Activated T-cell treated with anti-CD3 and anti-CD28 coated beads for 1 hour (primary cell): ENCODE measurements at places on chromosomes 16 and 17.

DNA sequence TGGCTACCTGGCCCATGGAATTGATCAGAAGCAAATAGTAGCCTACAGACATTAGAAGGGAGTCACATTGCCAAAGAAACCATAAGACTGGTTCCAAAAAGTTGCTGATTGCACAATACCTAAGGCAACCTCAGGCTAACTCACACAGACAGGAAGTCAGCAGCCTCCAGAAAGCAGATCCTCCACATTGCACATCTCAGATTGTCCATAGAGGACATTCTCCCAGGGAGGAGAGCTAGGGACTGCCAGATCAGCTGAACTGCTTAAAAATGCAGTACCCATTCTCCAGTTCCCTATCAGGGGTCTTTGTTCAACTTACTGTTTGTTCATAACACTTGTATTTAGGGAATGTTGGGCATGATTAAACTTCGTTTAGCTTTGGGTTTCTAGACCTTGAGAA lies 4.2 kb downstream of the CCL3 start:
- no peak for DNase-seq

- DNase-seq = peak; percentile 3
These were observed 2.7 kb downstream of the KRT36 start for GRCh38 chr17:41486809-41487530.

GRCh38 chr16:74785031-74785430 lies 10.4 kb upstream of the FA2H start:
- no peak for DNase-seq

GRCh38 chr16:75229172-75230031 lies 10.6 kb downstream of the CTRB1 start:
- DNase-seq = no peak

- DNase-seq = no peak
These were observed 9.9 kb downstream of the ABR start for GRCh38 chr17:1169929-1170312.

DNA sequence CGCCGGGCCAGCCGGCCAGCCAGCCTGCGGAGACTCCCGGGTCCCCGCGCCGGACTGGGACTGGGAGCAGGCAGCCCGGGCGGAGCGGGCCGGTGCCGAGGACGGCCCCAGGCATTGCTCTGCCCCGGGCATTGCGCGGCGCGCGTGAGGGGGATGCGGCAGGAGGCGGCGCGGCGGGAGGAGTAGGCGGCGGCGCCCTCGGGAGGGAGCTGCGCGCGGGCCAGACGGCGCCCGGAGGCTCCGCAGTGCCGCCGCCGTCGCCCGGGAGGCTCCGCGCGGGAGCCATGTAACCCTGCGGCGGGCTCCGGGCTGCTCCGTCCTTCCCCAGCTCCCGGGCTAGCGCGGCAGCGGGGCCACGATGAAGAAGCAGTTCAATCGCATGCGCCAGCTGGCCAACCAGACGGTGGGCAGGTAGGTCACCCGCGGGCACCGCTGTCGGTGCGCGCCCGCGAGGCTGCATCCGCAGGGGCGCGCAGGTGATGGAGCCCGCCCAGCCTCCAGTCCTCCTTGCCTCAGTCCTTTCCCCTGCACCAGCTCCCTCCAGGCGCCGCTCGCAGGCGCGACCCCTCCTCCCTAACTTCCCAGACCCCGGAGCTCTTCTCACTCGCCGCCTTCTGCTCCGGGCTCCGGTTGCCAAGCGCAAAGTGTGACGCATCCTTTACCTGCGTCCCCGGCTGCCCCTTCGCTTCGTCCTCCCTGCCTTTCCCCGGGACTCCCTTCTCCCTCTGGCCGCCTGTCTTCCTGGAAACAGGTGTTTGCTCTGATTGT lies at the start of gene ARHGAP44:
Gene ARHGAP44, plus strand, starts transcription at position 18 of the 768 bp plus-strand sequence. Its CDS starts 341 bp downstream, at position 359.
- DNase-seq = no peak

DNA sequence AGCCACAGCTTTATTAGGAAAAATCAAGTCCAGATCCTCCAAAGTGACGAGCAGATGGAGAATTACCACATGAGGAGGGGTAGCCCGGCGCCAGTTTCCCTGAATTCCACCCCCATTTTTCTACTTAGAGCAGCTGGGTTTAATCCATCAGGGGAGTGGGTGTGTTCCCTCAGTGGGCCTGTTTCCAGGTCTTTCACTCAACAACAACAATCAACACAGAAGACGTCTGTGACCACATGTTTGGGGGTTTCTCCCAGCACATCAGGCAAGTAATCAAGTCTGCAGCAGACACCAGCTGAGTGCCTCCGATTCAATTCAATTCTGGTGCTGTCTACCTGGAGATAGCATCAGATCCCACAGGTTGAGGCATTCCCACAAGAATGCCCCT lies 6.8 kb downstream of the SLC6A2 start:
- DNase-seq = no peak

DNA sequence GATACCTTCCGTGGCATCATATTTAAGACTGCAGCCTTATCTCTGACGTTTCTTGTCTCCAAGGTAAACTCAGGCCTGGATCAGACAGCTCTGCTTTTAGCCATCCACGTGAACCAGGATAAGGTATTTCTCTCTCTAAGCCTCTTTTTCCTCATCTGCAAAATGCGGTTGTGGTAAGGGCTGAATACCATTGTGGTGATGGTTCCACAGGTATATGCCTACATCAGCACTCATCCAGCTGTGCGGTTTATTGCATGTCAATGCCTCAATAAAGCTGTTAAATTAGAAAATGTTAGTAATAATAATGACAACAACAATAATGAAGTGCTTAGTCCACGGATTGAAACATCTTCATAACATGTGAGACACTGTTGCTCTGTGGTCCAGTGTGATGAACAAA lies 104.4 kb downstream of the GRIN2A start:
- DNase-seq = no peak

DNA sequence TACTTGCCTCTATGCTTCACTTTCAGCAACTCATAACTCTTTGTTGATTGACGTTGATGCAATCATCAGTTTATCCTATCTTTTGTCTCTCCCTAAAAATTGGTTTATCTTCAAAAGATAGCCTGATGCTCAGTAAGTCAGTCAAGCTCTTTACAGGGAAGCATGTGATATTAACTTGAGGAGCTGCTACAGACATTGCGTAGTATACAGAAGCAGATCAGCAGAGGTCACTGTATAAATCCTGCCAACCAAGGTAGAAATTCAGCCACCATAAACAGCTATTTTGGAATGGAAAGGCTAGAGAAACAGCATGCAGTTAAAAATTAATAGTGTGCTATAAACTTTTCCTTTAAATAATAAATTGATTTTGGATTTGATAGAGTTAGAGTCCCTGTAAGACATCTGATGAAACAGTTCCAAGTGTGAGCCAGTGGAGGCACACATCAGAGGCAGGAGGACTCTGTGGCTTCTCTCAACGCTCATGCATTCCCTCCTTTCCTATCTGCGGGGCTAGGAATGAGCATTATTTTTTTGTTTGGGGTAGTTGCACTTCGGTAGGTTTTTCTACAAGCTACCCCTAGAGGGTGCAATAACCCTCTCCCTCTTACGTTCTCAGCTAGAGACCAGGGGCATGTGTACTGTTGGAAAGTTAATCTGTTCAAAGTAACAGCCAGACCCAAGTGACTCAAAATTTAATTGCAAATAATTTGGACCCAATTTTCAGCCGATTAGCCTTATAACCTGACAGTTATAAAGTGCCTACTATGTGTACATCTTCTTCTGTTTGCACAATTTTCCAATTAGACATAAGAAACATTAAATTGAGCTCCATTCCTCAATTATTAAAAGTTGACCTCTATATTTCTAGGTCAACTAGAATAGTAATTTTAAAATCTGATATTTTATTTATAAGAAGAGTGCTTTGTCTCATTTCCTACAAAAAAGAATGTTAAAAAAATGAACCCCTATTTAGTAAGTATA lies 647.7 kb upstream of the SOX9 start:
- no peak for DNase-seq

- no peak for DNase-seq
These were observed 201.2 kb downstream of the C16orf78 start for GRCh38 chr16:49574826-49575225.

GRCh38 chr17:871751-872519 lies 89.8 kb downstream of the MRM3 start:
- DNase-seq = no peak

DNA sequence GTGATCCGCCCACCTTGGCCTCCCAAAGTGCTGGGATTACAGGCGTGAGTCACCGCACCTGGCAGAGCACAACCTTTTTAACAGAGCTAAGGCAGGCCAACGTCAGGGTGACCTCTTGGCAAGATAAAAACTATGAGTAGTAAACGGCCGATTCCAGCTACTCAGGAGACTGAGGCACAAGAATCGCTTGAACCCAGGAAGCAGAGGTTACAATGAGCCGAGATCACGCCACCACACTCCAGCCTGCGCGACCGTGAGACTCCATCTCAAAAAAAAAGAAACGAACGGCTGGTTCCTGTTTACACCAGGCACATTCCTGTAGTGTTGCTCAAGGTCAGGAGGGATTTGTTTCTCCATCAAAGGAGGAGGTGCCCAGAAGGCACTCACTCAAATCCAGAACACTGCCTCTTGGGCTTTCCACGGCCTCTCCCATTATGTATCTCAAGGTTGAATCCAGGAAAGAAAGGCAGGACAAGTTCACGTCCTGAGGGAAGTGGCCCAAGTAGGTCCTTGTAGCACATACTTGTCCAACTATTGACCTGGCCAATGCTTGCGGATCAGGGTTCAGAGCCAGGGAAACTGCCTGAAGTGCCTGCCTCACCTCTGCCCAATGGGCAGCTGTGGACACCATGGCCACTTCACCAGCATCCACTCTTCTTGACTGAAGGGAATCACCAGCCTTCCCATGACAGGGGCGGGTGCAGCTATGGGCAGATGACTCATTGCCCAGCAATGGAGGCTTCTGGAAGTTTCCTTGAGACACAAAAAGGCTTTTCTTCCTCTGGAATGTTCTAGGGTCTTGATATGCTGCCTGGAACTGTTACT lies 13.5 kb downstream of the KNOP1 start:
- no peak for DNase-seq

DNA sequence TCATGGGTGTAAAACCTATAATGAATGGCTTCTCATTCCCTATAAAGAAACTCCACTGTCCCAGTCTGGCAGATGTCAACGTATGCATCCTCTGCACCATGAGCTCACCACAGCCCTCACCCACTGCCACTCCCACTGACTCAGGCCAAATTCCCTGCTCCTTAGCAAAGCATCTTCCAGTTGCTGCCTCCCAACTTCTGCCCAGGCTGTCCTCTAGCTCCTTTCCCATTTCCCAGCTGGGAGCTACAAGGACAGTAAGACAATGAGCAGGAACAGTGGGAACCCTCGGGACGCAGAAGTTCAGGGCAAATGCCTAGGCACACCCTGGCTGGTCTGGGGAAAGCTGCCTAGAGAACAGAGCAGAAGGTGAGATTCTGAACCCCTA lies 9.1 kb upstream of the THAP11 start:
- DNase-seq = no peak

GRCh38 chr16:30113711-30114333 lies 485 bp upstream of the GDPD3 start:
- no peak for DNase-seq

- DNase-seq = no peak
These were observed at the start of gene KRT39 for GRCh38 chr17:40966848-40967247. Gene KRT39 (minus strand): TSS chr17:40966948. CDS start chr17:40966856, 92 bp downstream.

GRCh38 chr17:79377230-79377786 lies 233.5 kb downstream of the RBFOX3 start:
- no peak for DNase-seq

DNA sequence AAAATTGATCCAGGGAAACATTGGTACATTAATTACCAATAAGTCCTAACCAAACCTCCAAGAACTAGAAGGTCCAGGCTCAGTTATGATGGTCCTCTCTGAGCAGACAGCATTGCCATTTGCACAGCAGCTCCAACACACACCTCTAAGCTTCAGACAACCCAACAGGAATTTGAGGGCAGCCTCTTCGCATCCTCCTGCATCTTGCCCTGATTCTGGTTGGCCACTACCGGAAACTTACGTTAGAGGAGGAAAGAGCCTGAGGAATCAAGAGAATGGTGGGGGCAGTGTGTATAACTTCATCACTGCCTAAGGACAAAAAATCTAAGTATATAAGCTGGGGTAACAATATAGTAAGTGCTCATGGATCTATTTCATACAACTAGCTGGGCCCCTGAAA lies 15.7 kb downstream of the FAM117A start:
- DNase-seq = no peak

GRCh38 chr17:79619196-79619595 lies 8.3 kb upstream of the RBFOX3 start:
- no peak for DNase-seq

GRCh38 chr17:42512246-42512645 lies 23.8 kb upstream of the NAGLU start:
- no peak for DNase-seq

DNA sequence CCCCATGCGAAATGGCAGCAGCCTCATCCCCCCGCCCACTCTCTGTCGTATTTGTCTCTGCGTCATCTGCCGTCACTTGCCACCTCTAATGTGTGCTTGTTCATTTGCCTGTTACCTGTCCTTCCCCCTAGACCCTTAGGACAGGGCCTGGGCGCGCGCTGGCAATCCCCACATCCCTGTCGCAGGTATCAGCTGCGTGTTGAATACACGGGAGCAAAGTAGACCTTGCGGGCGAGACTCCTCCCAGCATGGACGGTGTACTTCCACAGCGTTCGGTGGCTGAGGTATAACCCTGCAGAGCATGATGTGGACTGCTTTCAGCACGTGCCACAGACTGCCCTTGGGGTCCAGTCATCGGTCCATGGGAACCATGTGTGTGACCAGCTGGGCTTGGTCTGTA lies 170.1 kb upstream of the CHMP6 start:
- no peak for DNase-seq

- peak; percentile 93 for DNase-seq
These were observed at the start of gene FN3KRP for GRCh38 chr17:82716203-82717010. Gene FN3KRP (plus strand): TSS chr17:82716706. CDS start chr17:82716756, 50 bp downstream.

GRCh38 chr17:61362396-61362795 lies 37.2 kb upstream of the TBX2 start:
- no peak for DNase-seq

DNA sequence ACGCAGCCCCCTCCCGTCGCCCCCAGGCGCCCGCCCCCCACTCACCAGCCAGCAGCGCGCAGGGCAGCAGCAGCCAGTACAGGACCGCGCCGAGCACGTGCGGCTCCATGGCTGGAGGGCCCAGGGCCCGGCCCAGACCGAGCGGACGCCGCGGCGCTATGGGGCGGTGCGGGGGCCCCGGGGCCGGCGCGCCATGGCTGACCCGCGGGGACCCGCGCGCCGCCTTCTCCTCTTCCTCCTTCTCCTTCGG lies 239 bp downstream of the PIEZO1 start:
- no peak for DNase-seq

DNA sequence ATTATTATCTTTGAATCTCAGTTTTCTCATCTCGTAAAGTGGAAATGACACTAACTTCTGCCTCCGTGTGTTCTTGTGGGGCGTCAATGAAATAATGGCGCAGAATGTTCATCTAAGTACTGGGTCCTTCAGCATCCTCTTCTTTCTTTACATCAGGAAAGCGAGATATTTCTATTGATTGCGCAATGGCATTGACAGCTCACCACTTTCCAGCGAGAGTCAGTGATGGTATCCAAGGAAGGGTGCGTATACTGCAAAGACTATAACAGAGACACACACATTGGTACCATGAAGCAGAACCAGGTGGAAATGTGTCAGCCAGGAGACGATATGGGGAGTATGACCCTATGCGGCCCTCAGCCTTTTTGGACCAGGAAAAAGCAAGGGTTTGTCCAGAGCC lies 162.1 kb downstream of the SHISA9 start:
- no peak for DNase-seq

- no peak for DNase-seq
These were observed 34.8 kb downstream of the IST1 start for GRCh38 chr16:71930013-71930563.
